ENCODE measurements at places on chromosomes 5 and 9.
A peak's percentile ranks its signal among the peaks of the same experiment; 100 is the strongest.

DNA sequence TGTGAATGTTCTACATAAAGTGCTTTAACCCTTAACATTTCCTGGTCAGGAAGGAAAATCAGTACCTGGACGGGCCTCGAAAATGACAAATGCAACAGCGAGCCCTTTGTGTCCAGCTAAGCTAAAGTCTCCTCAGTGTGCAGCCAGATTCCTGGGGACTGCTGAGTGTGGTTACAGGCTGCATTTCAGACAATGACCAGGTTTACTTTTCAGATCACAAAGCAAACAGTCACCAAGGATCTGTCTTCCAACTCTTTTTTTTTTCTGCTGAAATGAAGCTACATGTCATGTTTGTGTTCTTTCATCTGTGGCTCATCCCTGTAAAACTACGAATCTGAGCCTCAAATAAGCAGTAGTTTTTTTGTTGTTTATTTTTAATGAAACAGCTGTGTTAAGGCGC is 20.8 kb downstream of the SLC46A2 start:
- DNase-seq: no peak

DNA sequence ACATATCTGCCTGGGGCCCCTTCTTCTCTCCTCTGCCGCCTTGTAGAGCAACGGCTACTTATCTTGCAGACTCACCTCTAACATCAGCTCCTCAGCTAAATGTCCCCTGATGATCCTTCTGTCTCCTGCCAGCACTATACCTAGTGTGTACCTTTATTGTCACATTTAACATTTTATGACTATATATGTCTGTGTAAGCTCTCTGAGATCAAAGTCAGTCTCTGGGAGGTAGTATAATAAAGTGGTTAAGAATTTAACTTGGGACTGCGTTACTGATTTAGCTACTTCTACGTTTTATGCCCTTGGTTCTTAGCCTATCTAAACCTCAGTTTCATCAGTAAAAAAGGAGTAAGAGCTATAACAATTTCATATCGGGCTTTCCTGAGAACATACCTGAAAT is 2.2 kb downstream of the TMED7 start:
- DNase-seq: no peak

- no peak for DNase-seq
Measured at GRCh38 chr9:120331913-120332312, 248.1 kb downstream of the CDK5RAP2 start.

DNA sequence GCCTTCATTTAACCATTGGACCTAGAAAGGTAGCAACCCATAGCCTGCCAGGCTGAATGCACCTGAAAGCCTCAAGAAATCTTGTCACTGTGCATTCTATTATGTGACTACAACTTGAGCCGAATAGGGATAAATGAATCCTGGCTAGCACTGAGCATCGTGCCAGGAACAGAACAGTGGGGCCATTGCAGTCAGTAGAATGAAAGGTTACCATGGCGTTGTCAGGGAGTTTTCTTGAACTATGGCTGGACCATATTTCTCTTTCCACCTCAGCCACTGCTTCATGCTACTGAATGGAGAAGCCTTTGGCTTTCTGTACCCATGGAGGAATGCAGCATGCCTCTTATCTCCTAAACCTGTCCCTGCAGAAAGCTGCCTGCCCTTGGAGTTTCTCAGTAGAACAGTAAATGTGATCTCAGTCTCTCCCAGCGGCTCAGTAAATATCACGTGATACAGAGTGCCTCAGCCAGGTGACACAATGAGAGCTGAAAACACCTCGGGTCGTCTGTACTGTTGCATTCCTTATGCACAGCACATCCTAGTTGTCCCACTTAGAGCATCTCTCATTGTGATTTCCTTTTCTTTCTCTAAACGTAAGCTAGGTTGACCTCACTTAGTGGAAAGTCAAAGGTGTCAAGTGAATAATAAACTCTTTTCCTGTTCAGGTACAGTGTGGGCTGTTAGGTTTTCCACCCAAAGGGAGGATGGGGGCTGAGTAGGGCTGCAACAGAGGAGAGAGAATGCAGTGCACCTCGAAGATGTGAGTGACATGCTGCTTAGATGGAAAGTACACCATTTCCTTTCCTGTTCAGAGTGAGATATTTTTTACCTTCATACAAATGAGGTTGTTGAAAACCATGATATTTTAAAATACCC is 115.3 kb downstream of the MACIR start:
- DNase-seq: no peak

GRCh38 chr5:173572431-173573125 is 43.9 kb downstream of the BOD1 start:
- no peak for DNase-seq

- DNase-seq: no peak
Measured at GRCh38 chr5:139651043-139651834, 3.1 kb downstream of the CXXC5 start.

- no peak for DNase-seq
Measured at GRCh38 chr9:124449381-124450151, 685 bp upstream of the ADGRD2 start.

DNA sequence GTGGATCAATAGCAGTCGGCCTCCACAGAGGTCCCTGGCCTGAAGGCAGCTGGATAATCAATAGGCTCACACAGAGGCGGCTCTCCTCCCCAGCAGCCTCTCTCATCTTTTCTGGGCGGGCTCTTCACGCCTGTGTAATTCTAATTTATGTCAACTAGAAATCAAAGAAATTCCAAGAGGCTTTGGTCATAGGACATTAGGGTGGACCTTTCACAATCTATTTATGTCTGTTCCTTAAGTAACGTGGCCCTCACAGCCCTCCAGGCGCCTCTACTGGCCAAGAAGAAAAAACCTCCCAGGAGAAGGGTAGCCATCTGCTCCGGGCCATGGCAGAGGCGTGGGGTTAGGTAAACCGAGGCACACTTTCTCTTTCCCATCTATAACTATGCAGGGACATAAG is 205.1 kb upstream of the EFNA5 start:
- DNase-seq: no peak

GRCh38 chr5:35794684-35795375 is 61.9 kb upstream of the IL7R start:
- DNase-seq: no peak

GRCh38 chr5:174272671-174273070 is 227.2 kb downstream of the NSG2 start:
- DNase-seq: no peak

DNA sequence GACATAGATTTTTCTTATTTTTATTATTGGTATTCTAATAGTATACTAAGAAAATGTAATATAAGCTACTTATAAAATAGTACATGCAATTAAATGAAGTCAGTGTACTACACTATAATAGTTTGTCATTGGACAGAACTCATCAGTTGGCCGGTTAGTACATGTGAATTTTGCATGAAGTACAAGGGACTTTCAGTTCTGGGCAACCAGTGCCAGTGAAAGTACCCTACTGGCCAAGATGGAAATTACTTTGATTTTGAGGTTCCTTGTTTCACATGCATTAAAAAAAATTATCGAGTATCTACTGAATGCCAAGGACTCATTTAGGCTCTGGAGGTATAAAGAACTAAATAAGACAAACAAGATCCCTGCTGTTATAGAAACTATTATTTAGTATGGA is 213.4 kb upstream of the ELL2 start:
- no peak for DNase-seq

GRCh38 chr5:159504106-159504856 is 174.0 kb upstream of the IL12B start:
- peak; percentile 33 for DNase-seq

DNA sequence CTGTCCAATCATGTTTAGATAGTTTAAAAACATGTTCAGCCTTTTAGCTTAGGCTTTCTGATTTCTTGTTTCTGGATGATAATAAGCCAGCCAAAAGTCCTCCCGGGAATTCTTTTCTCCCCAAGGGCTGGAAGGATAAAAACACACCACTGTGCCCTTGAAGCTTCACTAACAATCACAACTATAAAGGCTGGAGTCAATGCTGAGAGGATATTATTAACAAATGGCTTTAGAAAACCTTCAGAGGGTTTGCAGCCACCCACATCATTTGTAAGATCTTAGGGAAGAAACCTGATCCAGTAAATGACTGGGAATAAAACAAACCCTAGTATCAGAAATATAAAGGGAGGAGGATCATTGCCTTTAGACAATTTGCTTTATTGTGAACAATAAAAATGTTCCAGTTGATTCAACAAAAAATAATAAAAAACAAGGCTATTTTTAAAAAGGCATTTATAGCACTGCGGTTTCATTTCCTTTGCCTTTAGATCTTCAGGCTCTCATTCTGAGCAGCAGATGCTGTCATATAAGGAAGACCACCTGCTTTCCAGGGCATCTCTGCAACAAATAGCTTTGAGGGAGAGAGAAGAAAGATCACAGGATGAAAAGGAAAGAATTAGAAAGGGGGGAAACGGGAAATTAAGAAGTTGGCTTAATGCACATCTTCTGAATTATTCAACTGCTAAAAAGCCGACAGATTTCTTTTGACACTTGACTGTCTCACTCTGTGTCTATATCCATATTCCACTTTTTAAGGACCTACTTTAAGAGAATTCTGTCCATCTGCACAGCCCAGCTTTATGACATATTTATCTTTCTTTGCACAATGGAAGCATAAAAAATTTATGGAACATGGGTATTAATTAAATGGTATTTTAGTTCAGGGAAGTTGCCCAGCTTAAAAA is 277.2 kb upstream of the SLC24A2 start:
- no peak for DNase-seq

DNA sequence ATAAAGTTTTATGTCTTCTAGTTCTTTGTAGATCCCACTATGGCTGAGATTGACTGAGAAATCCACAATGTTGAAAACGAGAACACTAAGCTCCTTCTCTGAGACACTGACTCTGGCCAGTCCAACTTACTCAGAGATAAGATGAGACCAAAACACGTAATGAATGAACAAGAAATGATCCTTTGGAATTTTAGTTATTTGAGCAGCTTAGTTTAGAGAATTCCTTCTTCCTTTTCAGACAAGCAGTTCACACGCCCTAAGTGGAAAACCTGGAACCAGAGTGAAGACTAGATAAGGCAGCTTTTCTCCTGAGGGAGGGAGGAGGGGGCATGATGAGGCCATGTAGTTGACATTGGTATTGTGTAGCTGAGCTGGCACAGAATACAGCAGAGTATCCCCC is 139.6 kb downstream of the GABRB2 start:
- DNase-seq: no peak

DNA sequence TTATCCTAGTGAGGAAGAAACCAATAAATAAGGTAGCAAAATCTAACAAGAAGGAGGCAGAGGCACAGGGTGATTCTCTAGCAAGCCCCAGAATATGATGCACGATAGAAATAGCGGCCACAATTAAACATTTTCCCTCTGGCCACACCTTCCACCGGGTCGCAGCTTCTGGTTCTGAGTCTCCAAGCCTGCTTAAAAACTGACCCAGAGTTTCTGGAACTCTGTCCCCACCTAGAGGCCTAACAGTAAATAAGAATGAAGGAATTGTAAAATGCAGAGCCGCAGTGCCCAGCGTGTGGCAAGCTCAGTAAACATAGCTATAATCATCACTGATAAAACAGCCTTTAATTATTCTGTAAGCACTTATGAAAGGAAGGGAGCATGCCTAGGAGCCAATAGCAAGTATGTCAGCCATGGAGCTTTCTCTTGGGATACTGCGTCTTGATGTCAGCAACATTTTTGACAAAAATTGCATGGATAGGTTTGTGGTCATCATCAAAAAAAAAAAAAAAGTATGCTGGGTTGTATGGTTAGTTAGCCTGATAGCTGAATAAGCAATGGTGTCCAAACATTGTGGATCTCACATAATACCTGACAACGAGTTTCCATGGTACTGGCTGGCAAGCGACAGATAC is 465.5 kb downstream of the DNAH5 start:
- DNase-seq: peak; percentile 17

GRCh38 chr5:132090107-132090506 is 16.5 kb downstream of the CSF2 start:
- peak; percentile 87 for DNase-seq

DNA sequence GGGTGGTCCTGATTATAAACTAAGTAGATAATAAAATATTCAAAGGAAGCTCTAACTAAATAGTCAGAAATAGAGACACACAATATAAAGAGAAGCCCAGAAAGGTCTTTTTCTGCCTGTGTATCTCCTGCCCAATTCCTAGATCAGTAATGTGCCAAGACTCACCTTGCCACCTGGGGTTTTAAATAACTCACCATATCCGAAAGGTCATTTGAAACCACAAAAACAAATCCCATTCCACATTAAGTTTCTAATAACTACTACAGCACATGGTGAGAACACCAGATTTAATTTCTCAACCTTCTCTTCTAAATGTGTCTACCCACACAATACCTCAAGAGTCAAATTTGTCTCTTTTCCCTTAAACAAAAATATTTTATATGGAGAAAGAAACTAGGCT is 75.2 kb downstream of the ZNF608 start:
- DNase-seq: no peak

GRCh38 chr9:122197426-122197825 is 31.3 kb downstream of the LHX6 start:
- no peak for DNase-seq

DNA sequence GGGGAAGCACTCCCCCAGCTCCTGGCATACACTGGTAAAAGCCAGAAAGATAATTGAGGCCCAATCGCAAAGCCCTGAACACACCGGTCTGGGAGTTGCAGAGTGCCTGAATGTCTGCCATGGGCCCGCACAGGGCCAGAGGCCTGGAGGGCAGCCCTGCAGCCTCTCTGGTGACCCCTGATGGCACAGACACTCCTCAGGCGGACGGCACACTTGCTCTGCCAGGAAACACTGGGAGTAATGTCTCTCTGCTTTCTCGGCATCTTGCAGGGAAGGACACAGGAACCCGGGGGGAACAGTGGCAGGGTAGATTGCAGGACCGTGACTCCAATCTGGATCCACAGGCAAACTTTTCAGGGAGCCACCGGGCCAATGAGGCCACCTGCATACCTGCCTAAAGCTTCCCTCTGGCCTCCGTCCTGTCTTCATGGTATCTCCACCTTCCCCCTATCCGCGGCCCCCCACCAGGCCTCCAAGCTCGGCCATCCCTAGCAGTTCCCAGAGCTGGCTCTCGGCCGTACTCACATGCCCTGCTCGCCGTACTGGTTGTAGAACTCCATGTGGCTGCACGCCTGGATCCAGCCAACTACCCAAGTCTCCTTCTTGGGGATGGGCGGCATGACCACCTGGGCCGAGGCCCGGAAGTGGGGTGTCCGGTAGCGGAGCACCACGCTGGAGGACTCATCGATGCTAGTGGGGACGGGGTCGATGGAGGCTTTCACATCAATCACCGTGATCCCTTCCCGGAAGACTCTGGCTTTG is 797 bp downstream of the FAM78A start:
- no peak for DNase-seq

DNA sequence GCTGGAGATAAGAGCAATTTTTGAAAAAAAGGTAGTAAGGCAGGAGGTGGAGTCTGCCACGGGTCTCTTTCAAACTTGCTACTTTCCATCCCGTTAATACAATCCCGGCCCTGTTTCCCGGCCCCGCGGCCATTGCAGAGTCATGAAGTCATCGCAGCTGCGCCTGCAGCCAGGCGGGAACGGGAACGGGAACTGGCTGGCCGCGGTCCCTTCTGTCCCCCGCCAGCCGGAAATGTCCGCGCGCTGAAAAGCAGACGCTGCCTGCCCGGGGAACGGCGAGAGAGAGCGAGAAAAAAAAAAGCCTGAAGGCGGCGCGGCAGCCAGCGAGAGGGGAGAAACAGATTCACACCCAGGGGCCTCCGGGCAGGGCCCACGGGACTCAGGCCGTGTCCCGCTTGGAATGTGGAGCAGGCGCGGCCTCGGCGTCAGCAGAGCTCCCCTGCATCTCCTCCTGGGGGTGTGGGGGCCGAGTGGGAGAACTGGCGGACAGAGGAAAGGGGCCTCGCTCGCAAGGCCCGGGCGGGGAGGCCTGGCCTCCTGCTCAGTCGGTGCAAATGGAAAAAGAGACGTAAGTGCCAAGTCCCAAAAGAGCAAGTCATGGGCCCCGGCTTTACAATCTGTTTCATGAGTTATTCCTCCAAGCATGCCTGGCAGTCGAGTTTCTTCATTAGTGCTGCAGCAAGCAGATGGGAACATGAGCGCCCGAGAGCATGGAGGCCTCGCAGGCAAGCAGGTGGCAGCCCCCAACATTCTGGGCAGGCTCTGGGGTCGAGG is 201.2 kb upstream of the GAS1 start:
- peak; percentile 72 for DNase-seq

Data from HFFc6 (cell line).